ENCODE measurements at places on chromosomes 16 and 17. TPM values are rescaled to one million over a fixed set of nuclear protein-coding genes. Genes with fewer than 3 reads are reported as not detected.

GRCh38 chr17:6303664-6304063, 131.3 kb downstream of the AIPL1 start:
- no peak for DNase-seq

MGAT5B gene
- 1.2 TPM for total RNA-seq

PLXDC1 gene
- 0.60 TPM for total RNA-seq

DNA sequence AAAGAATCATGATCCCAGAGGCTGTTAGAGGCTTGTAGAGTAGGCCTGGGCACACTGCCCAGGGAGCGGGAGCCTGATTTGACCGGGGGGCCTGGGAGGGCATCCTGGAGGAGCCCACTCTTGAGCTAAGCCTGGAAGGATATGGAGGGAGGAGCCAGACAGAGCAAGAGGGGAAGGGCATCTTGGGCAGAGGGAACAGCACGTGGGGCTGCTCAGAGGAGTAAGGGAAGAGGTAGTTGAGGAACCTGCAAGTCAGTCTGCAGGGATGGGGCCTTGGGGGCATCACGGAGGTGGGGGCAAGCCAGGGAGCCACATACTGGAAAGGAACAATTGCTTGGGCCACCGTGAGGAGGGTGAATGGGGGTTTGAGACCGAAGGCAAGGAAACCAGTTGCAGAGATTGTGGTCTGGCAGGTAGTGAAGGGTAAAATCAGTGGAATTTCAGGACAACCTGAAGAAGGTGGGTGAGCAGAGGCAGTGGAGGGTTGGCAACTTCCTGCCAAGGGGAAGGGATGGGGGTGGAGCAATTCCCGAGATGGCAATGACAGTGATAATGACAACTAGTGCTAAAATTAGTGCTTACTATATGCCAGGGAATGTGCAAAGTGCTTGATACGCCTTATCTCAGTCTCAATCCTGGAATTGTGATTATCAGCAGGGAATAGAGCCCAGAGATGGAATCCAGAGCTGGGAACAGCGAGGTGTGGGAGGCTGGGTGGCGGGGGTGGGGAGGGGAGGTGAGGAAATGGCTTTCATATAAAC, 9.7 kb upstream of the RAI1 start:
- no peak for DNase-seq

TP53TG3B gene
- not detected for total RNA-seq

DNA sequence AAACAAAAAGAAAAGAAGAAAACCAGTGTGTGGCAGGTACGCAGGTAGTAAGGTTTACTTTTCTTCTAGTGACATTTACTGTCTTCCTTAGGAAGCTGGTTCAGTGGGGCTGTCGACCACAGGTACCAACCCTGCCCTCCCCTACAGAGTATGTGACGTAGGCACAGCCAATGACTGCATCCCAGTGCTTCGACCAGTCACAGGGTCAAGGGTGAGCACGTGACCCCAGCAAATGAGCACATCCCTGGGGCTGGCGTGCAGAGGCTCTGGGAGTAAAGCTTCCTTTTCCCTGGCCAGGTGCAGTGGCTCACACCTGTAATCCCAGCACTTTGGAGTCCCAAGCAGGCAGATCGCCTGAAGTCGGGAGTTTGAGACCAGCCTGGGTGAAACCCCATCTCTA, 38.9 kb upstream of the PLCG2 start:
- no peak for DNase-seq

- no peak for DNase-seq
These were observed 211.5 kb upstream of the AXIN2 start for GRCh38 chr17:65772989-65773388.

DNA sequence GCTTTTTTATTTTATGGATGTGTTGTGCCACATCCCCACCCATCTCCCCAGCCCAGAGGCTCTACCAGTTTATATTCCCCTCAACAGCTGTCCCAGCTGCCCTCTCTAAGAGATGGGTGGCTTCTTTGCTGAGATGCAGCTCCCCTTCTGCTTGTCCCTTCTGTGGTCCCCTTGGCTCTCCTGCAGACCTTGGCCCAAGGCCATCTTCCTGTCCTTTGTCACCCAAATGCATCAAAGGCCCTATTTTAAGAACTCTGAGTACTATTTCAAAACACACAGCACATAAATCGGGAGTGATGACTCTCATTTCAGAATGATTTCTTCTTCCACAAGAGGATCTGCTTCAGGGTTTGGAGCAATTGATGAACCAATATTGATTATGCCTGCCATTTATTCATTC, 85.3 kb downstream of the SPACA3 start:
- DNase-seq, result no peak

DNA sequence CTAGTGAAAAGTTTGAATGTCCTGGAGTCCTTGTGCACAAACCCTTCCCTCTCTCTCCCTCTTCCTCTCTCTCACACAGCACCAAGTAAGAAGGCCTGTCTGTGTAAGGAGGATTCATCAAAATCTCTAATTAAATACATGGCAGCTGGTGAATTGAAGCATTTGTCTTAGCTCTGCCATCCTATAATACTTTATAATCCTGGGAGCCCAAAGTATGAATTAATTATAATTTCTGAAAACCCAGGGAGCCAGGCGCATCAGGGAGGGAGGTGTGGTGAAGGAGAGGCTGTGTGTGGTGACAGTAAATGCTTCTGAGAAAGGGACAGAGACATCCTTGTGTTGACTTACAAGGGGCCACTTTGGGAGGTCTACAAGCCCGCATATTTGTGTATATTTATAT, 691.4 kb upstream of the EEF2KMT start:
- DNase-seq, result no peak

DNA sequence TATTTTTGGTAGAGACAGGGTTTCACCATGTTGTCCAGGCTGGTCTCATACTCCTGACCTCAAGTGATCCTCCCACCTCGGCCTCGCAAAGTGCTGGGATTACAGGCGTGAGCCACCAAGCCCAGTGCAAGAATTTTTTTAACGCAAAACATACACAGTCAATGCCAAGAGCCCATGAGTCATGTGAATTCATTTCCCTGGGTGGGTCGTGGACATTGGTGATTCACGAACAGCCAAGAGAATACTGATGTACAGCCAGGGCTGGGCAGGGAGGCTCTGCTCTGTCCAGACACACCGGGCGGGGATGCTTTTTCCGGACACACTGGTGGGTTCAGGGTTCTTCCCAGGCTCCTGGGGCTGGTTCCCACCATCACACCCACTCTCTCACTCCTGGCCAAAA, 17.7 kb downstream of the SLC38A8 start:
- DNase-seq, result no peak

DNA sequence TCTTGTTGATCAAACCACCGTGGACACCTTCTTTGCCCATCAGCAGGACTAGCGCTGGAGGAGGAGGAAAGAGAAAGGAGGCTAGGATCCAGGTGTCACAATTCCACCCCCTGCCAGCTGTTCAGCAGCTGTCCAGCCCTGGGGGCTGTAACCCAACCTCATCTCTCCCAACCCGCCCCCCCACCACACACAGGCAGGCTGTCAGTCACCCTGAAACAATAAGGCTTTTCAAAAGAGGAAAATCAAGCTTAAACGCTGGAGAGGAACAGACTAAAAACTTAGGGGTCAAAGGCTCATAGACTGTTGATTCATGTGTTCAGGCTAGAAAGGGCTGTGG, 2.4 kb downstream of the PFN1 start:
- no peak for DNase-seq

KRTAP2-2 gene
- total RNA-seq, result not detected

DNA sequence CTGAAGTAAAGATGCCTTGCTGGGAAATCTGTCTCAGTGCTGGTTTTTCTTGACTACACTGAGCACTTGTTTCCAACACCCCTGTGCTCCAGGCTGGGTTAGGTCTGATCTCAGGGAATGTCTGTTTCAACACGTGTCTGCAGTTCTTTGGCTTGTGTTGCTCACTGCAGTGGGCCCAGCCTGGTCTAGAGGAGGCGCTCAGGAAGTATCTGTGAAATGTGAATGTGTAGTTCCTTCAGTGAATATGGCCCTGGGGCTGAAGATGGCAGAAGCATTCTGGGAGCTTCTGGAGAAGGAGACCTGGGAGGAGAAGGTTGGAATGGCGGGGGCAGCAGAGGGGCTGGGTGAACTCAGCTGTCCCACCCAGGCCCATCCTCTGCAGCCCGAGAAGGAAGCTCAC, 8.1 kb upstream of the YPEL3 start:
- DNase-seq, result no peak

DNA sequence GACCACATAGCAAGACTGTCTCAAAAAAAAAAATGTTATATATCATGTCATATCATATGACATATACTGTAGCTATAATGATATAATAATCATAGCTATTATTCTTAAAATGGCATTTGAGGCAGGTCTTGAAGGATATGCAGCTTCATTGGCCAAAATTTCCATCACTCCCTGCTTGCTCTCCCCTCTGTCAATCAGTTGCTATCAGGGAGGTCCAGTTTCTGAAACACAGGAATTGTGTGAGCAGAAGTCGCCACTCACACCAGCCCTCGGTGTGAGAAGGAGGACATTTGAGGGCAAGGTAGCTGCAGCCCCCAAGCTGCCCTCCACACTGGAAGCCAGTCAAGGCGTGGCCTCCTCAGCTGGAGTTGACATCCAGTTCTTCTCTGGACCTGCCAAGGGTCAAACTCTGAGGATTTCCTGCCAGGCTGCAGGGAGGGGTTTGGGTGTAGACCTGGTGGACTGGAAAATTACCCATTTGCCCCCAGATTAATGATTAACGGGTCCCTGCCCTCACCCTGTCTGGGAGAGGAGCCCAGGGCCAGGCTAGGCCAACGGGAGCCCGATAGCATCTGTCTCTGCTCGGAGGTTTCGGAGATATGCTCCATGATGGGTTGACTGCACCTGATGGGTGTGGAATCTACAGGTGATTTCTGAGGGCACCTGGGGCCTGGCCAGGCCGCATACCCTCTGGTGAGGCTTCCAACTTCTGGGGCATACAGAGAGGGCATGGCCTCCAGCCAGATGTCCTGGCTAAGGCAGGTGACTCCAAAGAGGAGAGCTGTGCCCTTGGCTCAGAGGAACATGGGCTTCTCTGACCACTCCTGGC, 18.8 kb downstream of the WNT9B start:
- no peak for DNase-seq

GRCh38 chr17:11551442-11551841, 46.8 kb upstream of the DNAH9 start:
- DNase-seq, result no peak

RAB11FIP4 gene
- 29.8 TPM for total RNA-seq

DNA sequence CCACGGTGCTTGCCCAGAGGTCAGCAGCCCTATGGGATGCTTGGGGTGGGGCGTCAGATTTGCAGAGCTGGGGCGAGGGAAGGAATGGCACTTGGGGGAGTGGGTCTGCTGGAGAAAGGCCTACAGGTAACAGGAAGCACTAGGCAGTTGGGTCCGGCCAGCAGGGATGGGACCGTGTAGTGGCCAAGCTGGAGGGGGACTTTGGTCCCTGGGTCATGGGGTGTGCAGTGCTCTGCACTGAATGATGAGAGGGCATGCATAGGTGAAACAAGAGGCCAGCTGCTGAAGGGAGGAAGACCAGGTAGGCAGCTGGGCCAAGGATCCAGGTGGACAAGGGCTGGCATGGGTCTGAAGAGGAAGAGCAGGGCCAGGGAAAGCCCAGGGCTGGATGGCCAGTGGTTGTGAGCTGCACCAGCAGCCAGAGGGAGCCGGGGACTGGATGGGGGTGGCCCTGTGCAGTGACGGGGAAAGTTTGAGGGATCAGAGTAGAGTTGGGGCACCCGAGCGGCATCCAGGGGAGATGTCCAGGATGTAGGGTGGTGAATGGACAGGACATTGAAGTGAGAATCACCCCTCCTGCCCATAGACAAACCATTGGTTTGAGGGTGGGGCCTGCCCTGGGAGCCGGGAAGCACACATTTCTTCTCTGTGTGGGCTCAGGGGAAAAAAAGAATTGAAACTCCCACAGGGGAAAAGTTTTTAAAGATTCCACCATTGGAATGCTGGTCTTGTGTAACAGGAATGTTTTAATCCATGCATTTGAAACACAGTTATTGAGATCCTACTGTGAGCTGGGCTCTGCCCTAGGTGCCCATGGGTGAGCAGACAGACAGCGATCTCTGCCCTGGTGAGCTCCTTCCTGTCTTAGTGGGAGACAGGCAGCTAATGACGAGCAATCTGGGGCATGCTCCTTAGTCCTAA, 25.1 kb downstream of the RAI1 start:
- no peak for DNase-seq

DNA sequence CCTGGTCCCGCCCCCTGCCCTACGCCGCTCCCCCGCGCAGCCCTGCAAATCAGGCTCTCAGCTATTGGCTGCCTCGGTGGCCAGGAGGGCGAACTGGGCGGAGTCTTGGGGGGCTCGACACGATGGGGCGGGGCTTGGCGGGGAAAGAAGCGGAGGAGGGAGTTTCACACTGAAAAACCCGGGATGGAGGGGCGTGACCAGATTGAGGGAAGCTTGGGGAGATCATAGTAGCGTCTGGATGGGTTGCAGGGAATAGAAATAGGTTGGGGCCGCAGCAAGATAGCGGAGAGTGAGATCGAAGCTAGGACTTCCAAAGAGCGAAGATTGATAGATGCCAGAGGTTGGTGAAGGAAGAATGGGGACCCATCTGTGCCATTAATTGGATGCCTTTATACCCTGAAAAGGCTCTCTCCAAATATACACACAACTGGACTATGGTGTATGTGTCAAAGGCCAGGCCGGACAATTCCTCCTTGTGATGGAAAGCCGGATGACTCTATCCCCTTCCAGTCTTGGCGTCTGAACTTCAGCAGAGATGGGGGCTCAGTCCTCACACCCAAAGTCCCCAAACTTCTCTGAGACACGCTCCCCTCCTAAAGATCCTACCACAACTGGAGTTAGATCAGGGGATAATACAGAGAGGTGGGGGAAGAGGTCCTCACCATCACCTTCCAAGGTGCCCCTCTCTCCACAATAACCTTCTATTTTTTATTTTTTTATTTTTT, 376 bp upstream of the STAC2 start:
- DNase-seq, result no peak

FSCN2 gene
- total RNA-seq, result 0.52 TPM

MARF1 gene
- 58.8 TPM for total RNA-seq

Measured in activated T-helper 1 cell treated with anti-CD3 and anti-CD28 coated beads, Interleukin-12 subunit alpha, Interleukin-12 subunit beta, Interleukin-2, Interleukin-4 antibody, amounts not matched to agents 30 ng/mL and 10 ng/mL and 1 ng/mL, durations not matched to agents 14 hours and 24 hours and 36 hours (primary cell).